ENCODE measurements at places on chromosomes 6 and 20.

DNA sequence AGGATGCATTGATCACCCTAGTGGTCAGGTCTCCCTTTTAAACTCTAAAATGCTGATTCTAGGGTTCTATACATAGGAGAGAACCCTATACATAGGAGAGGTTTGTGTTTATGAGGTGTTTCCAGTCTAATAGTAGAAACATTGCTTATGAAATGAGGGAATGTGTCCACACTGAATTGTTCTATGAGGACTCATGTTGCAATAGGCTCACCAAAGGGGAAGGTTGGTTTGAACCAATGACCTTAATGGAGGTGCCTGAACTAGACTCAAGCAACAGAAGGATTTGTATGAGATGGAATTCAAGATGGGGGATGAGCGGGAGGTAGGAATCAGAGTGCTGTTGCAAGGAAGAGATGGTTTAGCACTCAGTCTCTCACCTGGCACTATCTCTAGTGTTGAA lies 33.5 kb upstream of the UBR2 start:
- no peak for DNase-seq

DNA sequence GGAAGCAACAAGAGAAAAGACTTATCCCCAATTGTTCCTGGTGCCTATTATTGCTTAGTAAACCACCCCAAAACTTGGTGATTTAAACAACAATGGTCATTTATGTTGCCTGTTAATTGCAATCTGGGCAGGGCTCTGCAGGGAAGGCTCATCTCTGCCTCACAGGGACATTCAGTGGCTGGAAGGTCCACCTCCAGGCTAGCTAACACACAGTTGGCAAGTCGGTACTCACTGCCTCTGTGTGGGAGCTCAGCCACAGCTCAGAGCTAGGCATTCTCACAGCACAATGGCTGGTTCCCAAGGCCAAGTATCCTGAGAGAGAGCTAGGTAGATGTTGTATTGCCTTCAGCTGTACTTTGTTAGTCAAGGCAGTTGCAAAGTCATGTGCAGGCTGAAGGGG lies 18.5 kb upstream of the GMDS start:
- no peak for DNase-seq

- DNase-seq: no peak
Measured at GRCh38 chr6:52368002-52368401, 6.1 kb downstream of the PAQR8 start.

GRCh38 chr20:58453391-58453790 lies 61.8 kb downstream of the APCDD1L start:
- DNase-seq: no peak

DNA sequence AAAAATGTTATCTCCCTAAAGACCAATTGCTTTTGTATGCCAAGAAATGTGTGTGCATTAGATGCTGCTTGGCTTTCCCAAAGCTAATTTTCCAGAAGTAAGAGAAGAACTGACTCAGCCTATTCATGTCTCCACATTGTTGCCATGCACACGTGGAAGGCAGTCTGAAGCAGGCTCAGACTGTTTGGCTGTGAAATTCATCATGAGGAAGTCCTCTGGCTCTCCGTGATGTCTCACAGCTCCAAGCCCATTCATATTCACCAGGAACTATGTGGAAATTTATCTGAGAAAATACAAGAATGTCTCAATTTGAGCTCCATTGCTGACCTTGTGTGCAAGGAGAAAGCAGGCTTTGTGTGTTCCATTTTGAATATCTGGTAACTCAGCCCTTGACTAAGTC lies 1022.2 kb upstream of the GJE1 start:
- no peak for DNase-seq

DNA sequence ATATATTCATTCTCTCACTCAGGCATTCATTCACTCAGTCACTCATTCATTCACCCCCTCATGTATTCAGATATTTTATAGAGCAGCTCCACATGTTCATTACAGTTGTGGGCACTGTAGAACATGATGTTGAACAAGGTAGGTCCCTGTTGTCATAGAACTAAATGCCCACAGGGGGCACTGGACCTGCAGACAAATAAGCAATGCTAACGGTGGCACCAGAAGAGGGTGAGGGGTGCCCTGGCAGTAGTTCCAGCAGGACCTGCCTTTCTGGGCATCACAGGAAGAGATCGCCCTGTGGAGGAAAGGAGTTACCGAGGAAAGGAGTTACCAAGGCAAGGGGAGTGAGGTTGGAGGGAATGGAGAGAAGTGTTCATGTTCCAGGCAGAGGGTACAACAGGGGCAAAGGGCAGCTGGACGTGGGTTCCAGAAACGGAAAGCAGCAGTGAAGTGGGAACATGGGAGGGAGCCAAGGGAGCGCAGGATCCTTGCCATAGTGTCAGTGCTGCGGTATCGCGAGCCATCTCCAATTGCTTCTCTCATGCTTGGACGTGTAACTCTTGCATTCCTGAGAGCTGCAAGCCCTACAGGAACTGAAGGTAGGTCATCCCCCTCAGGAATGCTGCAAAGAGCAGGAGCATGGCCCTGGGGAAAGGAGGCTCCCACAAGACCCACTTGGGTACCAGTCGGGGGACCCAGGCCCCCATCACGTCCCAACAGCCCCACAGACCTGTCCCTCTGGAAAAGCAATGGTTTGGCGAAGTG lies 128.2 kb downstream of the EDN3 start:
- DNase-seq: no peak

DNA sequence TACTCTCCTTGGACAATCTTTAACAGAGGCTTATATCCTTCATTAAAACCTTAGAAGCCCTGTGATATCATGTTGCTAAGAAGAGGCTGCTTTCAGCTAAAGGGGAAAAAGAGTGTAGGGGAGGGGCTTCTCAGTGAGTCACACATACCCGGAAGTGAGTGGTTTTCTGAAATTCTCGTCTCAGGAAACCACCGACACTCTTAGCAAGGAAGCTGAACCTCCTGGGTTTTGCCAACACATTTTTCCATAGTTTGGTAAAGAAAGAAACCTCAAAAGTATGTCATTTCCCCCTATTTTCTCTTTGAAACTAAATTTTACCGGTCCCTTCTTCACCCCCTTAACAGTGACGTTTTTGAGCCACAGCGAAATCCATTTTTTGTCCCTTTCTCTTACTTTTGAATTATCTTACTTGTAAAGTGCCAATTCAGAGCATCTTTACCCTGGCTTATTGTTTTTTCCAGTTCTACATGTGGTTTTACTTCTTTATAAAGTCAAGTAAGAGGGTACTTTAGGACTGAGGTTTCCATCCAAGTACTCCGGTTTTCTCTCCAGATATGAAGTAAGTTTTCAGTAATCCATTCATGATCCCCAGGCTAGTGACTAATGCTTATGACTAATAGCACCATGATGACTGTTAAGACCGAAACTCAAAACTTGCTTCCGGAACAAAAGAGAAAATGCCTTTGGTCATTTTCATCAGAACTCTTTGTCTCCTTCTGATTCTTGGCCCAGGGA lies 219.3 kb downstream of the ARHGAP18 start:
- no peak for DNase-seq

DNA sequence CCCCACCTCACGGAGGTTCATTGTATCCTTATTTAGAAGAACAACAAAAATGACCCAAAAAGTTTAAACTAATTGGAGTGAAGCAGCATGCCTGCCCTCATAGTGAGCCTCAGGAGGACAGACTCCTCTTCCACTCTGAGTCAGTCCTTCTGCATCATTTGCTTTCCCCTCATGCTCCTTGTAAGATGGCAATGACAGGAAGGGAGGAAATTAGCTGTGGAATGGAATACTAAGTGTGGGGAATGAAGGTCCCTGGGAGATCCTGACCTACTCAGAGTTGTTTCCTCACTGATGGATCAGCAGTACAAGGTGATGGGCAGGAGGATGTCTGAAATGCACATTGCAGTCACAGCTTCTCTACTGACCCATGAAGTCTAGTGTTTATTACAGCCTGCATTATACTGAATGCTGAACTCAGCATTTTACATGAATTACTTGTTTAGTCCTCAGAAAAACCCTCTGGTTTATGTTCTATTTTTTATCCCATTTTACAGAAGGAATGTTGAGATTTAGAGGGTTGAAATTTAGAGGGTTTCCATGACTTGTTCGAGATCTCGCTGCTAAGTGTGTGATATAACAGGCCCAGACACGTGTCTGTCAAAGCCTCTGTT lies 212.0 kb upstream of the PCSK2 start:
- DNase-seq: no peak
